ENCODE measurements at places on chromosomes 6 and 20.
A peak's percentile ranks its signal among the peaks of the same experiment; 100 is the strongest.

DNA sequence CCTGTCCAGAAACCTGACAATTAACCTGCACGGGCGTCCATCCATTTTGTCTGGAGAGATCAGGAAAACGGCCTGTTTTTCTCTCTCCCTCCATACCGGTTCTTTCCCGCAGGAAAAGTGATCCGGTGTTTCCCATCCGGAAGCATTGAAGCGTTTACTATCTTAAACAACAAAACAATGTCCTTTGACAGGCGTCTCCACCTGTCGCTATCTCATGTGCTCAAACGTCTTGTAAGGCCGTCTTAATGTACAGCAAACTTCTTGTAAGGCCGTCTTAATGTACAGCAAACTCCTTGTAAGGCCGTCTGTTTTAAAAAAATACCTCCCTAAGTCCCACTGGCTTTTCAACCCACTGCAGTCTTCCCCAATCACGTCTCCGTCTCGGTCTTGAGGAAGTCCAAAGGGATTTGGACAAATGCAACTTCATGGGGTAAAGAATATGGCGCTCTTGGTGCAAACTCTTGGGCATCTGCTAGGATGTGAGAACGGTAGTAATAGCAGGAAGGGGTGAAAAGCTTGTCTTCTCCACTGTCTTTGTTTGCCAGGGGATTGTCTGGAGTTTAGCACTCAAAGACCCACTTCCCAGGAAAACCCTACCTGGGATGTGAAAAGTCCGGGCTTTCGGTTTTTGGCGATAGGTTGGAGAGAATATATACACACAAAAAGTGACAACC, 29.9 kb upstream of the TRIM27 start:
- DNase-seq, result no peak

- DNase-seq, result no peak
Measured at GRCh38 chr6:69232496-69232895, 564.3 kb downstream of the LMBRD1 start.

- no peak for DNase-seq
Measured at GRCh38 chr6:152300517-152300916, 336.6 kb downstream of the SYNE1 start.

- no peak for DNase-seq
Measured at GRCh38 chr6:169489563-169490245, 212.1 kb downstream of the WDR27 start.

DNA sequence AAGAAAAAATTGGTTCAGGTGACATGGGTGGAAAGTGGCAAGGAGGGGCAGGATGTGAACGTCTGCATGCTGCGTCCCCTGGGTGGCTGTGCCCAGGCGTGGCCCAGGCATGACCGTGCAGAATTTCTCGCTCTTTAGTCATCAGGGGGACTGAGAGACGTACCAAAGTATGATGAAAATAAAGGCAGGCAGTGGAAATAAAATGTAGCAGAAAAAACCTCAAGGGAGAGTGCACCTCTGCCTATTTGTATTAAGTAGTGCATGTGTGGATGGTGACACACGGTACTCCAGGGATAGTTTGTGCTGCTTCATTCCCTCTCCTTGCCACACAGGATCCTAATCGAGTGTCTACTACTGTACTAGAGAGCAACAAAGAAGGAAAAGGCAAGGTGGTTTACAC, 81.1 kb downstream of the ATP9A start:
- DNase-seq, result peak; percentile 29

DNA sequence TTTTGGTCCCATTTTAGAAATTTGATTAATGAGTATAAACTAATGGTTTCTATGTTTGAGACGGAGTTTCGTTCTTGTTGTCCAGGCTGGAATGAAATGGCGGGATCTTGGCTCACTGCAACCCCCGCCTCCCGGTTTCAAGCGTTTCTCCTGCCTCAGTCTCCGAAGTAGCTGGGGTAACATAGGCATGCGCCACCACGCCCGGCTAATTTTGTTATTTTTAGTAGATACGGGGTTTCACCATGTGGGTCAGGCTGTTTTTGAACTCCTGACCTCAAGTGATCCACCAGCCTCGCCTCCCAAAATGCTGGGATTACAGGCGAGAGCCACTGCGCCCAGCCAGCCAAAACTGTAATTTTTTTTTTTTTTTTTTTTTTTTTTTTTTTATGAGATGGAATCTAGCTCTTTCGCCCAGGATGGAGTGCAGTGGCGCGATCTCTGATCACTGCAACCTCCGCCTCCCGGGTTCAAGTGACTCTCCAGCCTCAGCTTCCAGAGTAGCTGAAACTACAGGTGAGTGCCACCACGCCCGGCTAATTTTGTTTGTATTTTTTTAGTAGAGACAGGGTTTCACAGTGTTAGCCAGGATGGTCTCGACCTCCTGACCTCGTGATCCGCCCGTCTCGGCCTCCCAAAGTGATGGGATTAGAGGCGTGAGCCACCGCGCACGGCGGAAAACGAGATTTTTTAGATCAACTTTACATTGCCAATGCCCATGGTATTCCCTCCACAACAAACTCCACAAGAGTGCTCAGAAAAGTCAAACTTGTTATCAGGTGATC, 127.8 kb downstream of the HFE start:
- no peak for DNase-seq

DNA sequence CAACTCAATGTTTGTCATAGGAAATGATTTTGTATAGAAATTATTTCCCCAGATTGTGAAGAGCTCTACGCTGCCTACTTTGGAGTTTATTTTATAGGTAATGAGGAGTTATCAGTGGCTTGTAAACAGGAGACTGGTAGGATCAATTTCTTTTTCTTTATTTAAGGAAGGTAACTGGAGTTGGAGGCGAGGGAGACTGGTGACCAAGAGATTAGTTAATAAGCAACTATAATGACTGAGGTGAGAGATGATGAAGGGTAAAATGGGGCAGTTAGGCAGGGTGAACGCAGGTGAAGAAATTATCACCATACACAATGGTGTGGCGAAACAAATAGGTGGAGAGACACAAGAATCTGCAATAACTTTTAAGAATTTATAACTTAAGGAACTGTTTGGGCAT, 100.2 kb downstream of the PRKN start:
- DNase-seq, result no peak

- DNase-seq, result no peak
Measured at GRCh38 chr20:48995589-48995988, 50.5 kb upstream of the CSE1L start.

GRCh38 chr6:73491377-73491776, 29.5 kb downstream of the EEF1A1 start:
- DNase-seq, result no peak

GRCh38 chr6:14447240-14447639, 329.7 kb downstream of the CD83 start:
- DNase-seq, result no peak

DNA sequence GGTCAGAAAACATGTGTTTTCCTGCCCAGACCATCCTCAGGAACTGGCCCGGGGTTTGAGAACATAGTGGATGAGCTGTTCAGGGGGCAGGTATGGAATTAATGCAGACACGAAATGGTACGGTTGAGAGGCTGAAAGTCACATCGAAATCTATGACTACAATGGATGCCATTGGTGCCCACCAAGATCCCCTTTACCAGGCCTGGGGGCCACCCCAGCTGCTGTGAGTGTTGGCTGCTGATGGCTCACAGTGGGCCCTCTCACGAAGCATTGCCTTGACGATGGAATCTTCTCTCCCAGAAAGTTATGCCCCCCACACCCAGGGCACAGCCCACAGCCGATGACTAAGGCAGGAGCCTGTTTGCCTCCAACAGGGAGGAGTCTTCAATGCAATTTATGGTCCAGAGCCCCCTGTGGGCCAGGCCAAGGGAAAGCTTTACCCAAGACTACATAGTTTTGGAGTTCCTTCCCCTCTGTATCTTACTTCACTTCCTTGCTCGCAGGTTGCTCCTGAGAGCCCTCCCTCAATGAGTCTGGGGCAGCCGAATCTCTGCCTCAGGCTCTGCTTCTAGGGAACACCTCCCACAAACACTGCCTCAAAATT, 92.6 kb downstream of the BFSP1 start:
- no peak for DNase-seq

GRCh38 chr6:108074359-108075144, at the start of gene OSTM1:
OSTM1 (minus strand) TSS chr6:108074741; CDS start chr6:108074651, 90 bp downstream.
- peak; percentile 86 for DNase-seq

- no peak for DNase-seq
Measured at GRCh38 chr6:25640446-25640845, 11.6 kb upstream of the SCGN start.

DNA sequence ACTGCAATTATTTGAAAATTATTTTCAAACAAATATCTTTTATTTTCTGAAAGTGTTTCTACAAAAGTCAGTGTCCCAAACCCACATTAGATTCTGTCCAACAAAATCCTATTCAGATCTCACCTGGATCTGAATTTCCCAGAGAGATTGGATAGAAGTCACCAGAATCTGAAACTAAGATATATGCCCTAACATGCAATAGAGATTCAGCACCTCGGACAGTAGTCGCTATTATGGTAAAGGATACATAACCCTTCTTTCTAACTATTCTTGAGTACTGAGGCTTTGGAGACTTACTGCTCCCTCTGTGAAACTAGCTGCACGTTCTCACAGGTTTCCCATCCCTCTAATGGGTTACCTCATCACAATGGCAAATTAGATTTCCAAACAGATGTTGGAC, 151.4 kb downstream of the ID4 start:
- DNase-seq, result no peak

DNA sequence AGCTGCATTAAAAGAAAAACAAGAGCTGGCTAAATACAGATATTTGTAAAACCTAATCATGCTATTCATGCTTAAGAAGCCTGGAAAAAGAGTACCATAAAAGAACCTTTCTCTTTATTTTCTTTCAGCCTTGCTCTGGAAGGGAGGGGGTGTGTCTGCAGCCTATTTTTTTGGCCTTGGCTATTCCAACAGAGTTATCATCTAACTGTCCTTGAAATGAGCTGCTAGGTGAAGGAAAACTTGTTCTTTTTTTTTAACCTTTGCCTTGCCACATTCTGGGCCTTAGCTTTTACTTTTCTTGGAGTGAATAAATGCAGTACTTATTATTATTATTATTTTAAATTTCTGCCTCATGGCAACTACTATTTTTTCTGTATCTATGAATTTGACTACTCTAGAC, 224.9 kb upstream of the SYNCRIP start:
- no peak for DNase-seq

DNA sequence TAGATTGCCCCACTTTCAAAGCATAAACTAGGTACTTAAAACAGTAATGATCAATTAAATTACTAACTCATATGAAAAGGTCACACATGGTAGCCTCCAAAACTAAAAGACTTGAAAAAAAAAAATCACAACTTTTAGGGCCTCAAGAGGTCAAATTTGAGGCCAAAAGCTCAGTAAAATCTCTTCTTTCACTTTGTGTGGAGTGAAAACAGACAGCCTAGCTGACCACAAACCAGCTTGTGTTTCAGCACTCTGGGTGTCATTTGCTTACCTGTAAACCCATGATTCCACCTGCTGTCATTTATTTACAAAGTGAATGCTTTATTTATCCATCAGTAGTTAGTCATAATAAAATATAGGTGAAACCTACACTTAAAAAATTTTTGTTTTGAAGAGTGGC, 34.0 kb downstream of the GNAS start:
- DNase-seq, result no peak

- DNase-seq, result no peak
Measured at GRCh38 chr6:9699888-9700287, 715.0 kb downstream of the TFAP2A start.

DNA sequence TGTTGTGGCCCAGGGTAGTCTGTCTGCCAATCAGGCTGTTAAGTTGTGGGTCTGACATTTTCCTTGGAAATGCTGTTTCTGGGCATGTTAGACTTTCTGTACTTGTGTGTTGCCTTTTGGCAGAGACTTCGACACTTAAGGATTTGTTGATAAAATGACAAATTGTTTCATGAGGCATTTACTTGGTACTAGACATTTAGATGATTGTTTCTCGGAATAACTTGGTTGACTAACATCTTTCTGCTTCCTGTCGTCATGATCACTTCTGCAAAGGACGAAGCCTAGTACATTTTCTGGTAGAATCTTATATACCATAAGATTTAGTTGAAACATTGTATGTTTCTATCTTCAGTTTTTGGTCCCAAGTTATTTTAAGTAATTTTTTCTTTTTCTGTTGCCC, 34.1 kb downstream of the UTRN start:
- peak; percentile 18 for DNase-seq

DNA sequence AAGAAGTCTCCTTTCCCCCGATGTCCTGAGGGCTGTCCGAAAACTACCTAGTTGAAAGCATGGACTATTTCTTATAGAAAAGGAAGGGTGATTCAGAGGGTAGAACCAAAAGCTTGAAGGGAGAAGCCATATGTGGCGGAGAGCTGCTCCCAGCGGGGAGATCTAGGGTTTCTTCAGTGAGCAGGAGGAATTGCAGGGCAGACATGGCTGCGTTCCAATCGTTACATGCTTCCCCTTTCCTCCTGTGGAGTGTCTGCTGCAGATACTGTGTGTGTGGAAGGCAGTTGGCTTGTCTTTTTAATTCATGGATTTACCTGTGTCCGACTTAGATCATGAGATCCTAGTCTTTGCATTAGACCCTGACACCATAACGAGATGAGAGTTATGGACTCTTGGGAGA, 799.5 kb downstream of the QKI start:
- no peak for DNase-seq
